ENCODE measurements at places on chromosomes 16 and 17. TPM values are rescaled to one million over a fixed set of nuclear protein-coding genes. Genes with fewer than 3 reads are reported as not detected.

Gene ACE
- not detected for total RNA-seq

DNA sequence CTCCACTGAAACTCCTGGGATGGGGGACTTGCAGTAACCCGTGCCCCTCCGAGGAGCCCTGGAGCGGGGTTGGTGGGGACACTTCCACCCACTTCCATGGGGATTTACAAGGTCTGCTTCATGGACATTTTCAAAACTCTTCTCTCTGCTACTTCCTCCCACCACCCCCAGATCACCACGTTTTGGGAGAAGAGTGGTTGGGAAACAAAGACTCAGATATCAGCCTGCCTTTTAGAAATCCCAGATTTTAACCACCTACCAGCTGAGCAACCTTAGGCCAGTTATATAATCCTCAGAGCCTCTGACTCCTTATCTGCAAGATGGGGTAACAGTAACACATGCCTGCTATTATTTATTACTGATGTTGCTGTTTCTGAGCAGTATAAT lies 184.8 kb downstream of the CCDC182 start:
- no peak for DNase-seq

Gene RABEP1
- 53.2 TPM for total RNA-seq

Gene IL17C
- not detected for total RNA-seq

GRCh38 chr16:5206331-5206990 lies 108.9 kb upstream of the EEF2KMT start:
- no peak for DNase-seq

Gene KRTAP1-5
- total RNA-seq: not detected

Gene METTL9
- 73.9 TPM for total RNA-seq

Gene TBC1D3C
- not detected for total RNA-seq

Gene ATP1B2
- 0.37 TPM for total RNA-seq

Gene HOXB5
- total RNA-seq: not detected

GRCh38 chr16:50246299-50247122 lies 19.8 kb upstream of the ADCY7 start:
- DNase-seq: no peak

- DNase-seq: no peak
Measured at GRCh38 chr17:10210151-10210574, 11.8 kb upstream of the GAS7 start.

- no peak for DNase-seq
Measured at GRCh38 chr16:87216841-87217275, 100.3 kb downstream of the C16orf95 start.

Gene ZSCAN10
- total RNA-seq: not detected

- DNase-seq: no peak
Measured at GRCh38 chr16:88778271-88778525, 6.8 kb downstream of the PIEZO1 start.

Gene OR1A1
- not detected for total RNA-seq

Gene GINS3
- total RNA-seq: 22.2 TPM

Gene NPIPA5
- total RNA-seq: 16.0 TPM

Gene CD2BP2
- total RNA-seq: 84.5 TPM

Gene NDUFAB1
- total RNA-seq: 132 TPM

Gene TIGD7
- total RNA-seq: 3.6 TPM

DNA sequence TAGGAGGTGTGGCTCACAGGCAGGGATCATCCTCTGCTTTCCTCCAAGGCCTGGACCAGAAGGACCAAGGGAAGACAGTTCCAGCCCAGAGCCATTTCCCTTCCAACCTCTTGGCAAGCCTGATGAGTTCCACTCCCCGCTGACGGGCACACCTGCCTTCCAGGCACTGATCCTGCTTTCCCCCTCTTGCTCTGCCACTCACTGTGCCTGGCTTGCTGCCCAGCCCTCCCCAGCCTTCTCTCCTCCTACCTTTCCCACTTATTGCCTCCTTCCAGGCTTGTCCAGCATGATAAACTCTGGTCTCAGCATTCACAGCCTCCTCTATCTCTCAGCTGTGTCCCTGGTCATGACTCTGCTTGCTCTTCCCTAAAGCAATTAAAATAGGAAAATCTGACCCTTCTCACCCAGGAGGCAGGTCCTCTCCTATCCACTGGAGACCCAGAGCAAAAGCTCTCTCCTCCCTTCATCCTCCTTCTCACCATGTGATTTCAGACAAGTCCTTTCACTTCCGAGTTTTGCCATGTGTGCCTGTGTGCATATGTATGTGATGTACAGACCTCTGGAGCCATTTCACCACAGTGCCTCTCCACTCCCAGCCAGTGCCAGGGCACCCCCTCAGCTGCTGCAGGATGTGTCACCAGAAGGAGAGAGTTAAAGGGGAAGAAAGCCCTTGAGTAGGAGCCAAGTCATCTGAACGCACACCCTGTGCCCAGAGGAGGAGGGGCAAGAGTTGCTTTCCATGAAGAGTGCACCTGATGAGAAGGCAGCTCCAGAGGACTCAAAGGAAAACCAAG lies 13.4 kb upstream of the TMEM170A start:
- DNase-seq: no peak

DNA sequence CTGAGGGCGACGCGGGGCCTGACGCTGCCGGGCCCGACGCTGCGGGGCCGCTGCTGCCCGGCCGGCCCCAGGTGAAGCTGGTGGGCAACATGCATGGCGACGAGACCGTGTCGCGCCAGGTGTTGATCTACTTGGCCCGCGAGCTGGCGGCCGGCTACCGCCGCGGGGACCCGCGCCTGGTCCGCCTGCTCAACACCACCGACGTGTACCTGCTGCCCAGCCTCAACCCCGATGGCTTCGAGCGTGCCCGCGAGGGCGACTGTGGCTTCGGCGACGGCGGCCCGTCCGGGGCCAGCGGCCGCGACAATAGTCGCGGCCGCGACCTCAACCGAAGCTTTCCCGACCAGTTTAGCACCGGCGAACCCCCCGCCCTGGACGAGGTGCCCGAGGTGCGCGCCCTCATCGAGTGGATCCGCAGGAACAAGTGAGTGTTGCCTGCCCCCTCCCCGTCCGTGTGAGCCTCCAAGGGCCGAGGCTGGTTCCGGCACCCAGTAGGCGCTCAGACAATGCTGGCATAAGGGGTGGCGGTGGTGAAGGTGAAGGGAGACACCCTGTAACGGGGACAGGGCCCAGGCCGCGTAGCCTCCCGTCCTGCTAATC lies 676 bp downstream of the CPD start:
- no peak for DNase-seq

- no peak for DNase-seq
Measured at GRCh38 chr16:27725236-27726000, 175.5 kb downstream of the KATNIP start.

- no peak for DNase-seq
Measured at GRCh38 chr16:66858740-66859396, 14.7 kb downstream of the CA7 start.

Gene RRAD
- 1.8 TPM for total RNA-seq

GRCh38 chr17:59725691-59726090 lies 18.2 kb downstream of the VMP1 start:
- DNase-seq: no peak

- no peak for DNase-seq
Measured at GRCh38 chr17:27408891-27409290, 47.4 kb upstream of the KSR1 start.

Gene NOXO1
- total RNA-seq: 0.21 TPM

Gene YPEL2
- 5.3 TPM for total RNA-seq

DNA sequence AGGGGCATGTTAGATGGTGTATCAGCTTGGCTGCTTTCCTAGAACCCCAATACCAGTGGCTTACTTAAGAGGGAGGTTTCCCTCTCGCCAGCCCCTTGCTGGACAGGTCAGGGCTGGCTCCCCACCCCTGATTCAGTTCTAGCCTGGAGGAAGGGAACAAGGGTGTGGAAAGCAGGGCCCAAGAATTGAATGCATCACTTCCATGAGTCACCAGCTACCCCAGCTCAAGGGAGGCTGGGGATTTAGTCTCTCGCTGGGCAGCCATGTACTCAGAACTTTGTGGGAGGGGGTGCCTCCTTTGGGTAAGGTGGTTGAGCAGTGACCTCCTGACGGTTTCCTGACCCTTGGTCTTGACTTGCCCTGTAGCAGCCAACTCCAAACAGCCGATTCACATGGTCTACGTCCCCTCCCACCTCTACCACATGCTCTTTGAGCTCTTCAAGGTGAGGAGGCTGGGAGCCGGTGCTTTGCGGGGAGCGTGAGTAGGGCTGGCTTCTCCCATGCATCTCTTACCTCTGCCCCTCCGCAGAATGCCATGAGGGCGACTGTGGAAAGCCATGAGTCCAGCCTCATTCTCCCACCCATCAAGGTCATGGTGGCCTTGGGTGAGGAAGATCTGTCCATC lies 12.8 kb downstream of the PDK2 start:
- no peak for DNase-seq

- no peak for DNase-seq
Measured at GRCh38 chr17:15261258-15261801, 3.8 kb downstream of the PMP22 start.

DNA sequence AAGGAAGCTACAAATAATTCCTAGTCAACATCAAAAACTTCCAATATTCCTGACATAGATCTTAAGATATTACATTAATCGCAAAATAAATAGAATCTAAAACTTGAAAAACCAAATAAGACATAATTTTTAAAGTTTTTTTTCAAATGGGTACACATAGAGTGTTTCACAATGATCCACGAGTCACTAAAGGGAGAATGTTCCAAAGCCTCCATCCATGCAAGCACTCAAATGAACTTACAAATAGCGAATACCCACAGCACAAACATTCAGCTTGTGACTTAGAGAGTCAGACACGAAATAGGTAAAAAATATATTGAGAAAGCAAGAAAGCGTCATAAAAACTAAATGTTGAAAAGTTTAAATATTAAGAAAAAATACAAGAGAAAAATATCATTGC lies 65.7 kb downstream of the CEP112 start:
- DNase-seq: no peak

DNA sequence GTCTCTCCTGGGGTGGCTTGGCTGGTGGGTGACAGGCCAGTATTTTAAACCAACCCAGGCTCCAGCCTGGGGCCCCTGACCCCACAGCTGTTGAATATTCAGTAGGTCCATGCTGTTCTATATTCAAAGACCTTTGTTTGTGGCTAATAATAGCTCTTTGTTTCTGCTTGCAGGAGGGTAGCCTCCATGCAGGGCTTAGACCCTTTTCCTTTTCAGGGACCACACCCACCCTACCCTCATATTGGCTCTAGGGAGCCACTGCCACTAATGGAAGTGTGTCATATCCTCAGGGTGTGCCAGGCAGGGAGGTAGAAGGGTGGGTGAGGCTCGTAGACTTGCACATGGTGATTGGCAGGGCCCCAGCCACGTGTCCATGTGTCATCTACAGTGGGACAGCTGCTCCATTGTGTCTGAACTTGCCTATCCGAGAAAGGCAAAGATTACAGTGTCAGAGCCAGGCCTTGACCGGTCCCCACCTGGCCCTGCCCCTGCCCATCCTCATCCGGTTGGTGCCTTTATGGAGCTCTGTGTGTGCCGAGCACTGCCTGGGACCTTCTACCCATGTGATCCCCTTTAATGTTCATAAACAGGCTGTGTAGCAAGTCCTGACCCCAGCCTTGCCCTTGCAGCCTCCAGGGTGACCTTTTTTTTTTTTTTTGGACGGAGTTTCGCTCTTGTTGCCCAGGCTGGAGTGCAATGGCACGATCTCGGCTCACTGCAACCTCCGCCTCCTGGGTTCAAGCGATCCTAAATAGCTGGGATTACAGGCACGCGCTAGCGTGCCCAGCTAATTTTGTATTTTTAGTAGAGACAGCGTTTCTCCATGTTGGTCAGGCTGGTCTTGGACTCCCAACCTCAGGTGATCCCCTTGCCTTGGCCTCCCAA lies 22.1 kb downstream of the TMC7 start:
- no peak for DNase-seq

DNA sequence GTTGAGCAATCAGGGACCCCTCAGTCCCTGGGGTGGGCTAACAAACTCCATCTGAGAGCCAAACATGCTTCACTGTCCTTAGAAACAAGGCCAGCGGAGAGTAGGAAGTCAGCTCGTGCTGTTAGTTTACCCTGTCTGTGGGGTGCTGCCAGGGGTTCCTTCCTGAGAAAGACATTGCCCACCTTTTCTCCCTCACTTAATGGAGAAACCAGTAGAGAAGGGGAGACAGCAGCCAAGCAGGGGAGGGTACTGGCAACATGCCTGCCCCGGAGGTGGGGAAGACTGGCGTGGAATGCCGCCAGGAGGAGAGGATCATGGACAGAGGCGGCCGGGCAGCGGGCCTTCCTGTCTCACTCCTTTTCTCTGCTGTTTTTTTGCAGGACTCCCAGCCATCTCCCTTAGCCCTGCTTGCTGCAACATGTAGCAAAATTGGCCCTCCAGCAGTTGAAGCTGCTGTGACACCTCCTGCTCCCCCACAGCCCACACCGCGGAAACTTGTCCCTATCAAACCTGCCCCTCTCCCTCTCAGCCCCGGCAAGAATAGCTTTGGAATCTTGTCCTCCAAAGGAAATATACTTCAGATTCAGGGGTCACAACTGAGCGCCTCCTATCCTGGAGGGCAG lies 19.9 kb downstream of the SP2 start:
- DNase-seq: no peak

Gene WFIKKN1
- 0.32 TPM for total RNA-seq

Gene MEIOC
- 0.37 TPM for total RNA-seq

GRCh38 chr17:80428796-80429195 lies 13.8 kb downstream of the ENDOV start:
- DNase-seq: no peak

Data from activated T-helper 2 cell treated with anti-CD3 and anti-CD28 coated beads, Interferon-gamma antibody, Interleukin-2, Interleukin-4, amounts not matched to agents 10 μg/mL and 5 μg/mL and 100 μg/mL, durations not matched to agents 14 hours and 24 hours and 36 hours (primary cell).